NK-92 treated with Interleukin-12 subunit alpha and Interleukin-12 subunit beta, amount 100 ng/mL, for 24 hours (cell line): ENCODE measurements at places on chromosomes 5 and 9.

GRCh38 chr5:7606840-7607465 is 211.0 kb downstream of the ADCY2 start:
- DNase-seq = no peak

- no peak for DNase-seq
These were observed 138.9 kb upstream of the SGCD start for GRCh38 chr5:156188016-156188415.

- DNase-seq = no peak
These were observed 460.7 kb upstream of the MEF2C start for GRCh38 chr5:89343666-89344065.

GRCh38 chr9:96137671-96138429 is 164.1 kb downstream of the HSD17B3 start:
- no peak for DNase-seq

- DNase-seq = no peak
These were observed 1052.0 kb downstream of the TAF11L14 start for GRCh38 chr5:18686253-18686652.

- DNase-seq = no peak
These were observed 8.7 kb downstream of the HMGCS1 start for GRCh38 chr5:43304525-43304924.

GRCh38 chr5:1118231-1118698 is 6.4 kb upstream of the SLC12A7 start:
- no peak for DNase-seq

- no peak for DNase-seq
These were observed 15.3 kb downstream of the ABLIM3 start for GRCh38 chr5:149156435-149157083.

DNA sequence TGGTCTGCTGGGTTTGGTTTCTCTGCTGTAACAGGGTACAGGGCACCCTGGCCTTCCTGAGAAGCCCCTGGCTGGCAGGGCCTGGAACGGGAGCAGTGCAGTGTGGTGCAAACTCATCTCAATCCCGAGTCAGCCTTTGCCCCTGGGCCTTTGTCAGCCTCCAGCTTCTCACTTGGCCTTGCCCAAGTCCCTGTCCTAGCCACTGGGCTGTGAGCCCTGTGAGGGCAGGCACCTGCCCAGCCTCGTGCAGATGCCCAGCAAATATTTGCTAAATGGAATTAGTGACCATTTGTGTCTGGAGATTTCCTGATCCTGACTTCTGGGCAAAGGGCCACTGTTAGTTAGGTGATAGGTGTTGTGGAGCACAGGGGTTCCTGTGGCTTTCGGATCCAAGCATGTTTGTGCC is 13.0 kb downstream of the RGS3 start:
- DNase-seq = no peak

DNA sequence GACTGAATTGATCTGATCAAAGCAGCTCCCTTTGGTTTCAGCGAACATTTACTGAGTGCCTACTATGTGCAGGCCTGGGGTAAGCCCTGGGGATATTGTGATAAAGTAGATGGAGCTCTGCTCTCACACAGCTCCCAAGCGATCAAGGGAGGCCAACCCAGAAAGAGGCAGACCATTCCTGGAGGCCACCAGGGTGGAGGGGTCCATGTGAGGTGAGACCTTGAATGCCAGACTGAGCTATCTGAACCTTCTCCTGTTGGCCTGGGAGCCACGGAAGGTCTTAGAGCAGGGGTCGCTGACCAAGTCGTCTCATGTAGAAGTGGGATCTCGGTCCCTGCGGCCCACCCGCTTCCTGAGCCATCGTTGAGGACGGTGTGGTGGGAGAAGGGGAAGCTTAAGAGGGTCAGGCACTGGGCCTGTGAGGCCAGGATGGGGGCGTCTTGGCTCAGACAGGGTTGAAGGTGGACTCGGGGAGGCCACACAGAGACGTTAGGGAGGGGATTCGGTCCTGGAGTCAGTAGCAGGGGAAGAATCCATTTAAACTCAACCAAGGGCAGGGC is 62.2 kb upstream of the IL17B start:
- DNase-seq = no peak

DNA sequence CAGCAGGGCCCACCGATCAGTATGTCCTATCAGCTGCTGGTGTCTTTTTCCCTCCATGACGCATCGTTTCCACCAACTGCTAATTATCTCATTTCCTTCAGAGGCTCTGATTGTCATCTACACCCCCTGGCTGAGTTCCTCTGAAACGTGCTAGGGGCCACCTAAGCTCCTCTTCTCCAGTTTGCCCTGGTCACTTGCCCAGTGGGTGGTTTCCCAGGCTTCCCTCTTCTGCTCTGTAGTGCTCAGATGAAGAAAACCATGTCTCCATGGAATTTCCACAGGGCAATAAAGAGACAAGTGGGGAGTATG is 65.3 kb downstream of the TSTD2 start:
- no peak for DNase-seq

DNA sequence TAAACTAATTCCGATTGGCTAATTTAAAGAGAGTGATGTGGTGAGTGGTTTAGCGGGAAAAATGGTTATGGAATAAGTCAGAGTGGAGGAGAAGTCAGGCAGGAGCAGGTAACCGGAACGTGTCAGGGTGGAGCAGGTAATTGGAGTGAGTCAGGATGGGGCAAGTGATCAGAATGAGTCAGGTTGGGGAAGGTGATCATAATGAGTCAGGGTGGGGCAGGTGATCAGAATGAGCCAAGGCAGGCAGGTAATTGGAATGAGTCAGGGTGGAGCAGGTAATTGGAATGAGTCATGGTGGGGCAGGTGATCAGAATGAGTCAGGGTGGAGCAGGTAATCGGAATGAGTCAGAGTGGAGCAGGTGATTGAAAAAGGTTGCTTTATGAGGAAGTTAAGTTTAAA is 101.4 kb downstream of the TMEM167A start:
- DNase-seq = no peak

DNA sequence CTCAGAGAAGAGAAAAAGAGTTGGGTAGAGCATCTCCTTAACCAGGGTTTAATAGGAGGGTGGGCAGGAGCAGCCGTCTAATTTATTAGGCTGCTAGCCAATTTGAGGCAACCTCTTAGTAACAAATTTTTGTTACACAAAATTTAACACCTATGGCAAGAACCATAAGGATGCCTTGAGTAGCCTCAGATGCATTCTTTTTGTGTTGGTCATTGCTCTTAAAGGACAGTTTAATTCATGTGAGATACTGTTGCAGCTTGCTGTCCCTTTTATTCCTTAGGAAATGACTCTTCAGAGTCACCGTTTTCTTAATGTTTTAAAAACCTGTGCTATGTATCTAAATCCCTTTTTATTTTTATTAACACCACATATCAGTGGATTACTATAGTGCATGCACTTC is 255.1 kb downstream of the MAST4 start:
- DNase-seq = no peak

GRCh38 chr5:88681211-88681803 is 201.7 kb downstream of the MEF2C start:
- no peak for DNase-seq

GRCh38 chr9:79745752-79746336 is 174.1 kb downstream of the TLE4 start:
- DNase-seq = no peak

- DNase-seq = no peak
These were observed 6.6 kb downstream of the PLK2 start for GRCh38 chr5:58453306-58453705.

DNA sequence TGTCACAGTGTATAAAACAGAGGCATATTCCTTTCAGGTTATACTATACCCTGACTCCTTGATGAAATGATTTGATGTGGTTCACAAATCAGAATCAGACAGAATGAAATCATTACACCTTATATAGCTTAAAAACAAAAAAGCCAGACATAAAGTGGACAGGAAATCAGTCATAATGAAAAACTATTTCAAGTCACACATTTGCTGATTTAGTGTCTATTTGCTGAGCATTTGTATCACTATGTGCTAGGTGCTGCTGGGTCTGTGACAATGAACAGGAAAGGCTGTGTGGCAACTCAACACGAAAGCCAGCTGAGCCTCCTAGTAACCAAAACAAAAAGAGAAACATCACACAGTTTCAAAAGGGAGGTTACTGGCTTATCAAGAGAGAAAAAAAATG is 194.0 kb downstream of the EFNA5 start:
- peak; percentile 51 for DNase-seq

GRCh38 chr9:97515662-97516061 is 14.2 kb downstream of the TMOD1 start:
- DNase-seq = no peak

DNA sequence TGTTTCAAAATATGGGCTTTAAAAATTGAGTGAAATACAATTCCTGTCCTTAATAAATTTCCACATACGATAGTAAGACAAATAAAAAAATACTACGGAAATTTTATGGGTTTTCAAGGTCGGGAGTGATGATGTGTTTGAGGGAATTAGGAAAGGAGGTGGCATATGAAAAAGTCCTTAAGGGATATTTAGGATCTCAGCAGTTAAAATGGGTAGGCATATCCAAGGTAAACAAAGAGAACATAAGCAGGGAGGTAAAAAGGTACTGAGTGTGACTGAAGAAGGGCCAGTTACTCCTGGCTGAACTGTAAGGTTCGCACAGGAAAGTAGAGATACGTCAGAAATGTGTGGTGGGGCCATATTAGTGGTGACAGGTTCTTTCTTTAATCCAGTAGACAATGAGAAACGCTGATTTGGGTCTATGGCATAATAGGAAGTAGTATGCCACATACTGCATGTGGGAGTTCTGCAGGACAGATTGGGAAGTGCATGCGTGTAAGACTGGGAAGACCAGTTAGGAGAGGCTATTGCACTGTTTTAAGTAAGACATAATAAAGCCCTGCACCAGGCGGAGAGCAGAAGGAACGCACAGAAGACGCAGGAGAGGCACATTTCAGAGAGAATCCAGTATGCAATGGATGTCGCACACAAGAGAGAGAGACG is 937 bp upstream of the HMGCR start:
- no peak for DNase-seq

DNA sequence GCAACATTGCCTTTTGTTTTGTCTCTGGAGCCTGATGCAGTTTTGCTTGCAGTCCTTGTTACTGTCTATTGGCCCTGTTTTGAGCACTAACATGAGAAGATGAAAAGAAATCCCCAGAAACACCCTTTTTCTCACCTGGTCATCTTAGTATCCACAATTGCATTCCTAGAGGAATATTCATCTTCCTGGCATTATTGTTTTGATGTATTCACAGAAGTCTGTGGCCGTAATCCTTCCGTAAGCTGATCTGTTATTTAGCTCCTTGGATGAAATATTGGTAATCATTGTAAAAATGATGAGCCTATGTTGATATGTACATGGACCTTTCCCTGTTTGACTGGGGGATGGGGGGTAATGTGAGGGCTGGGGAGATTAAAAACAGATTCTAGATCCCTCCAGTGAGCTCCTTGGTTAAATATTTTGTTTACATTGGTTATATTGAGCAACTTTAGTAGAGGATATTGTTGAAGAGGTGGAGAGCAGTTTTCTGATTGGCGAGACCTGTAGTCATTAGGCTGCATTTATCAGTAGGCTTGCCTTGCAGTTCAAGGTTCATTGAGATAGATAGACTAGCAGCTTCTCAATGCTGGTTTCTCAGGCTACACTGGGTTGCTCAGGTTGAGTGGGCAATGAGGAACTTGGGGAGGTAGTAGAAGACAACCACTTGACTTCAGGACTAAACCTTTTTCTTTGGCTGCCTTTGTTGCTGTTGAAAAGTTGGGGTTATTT is 117.5 kb downstream of the MACIR start:
- DNase-seq = no peak

GRCh38 chr9:95111716-95112115 is 205.8 kb downstream of the FANCC start:
- DNase-seq = no peak

GRCh38 chr9:127899128-127899943 is at the start of gene ST6GALNAC6:
Gene ST6GALNAC6, minus strand, starts transcription at chr9:127899603. Its CDS starts 1,622 bp downstream, at chr9:127897981.
- peak; percentile 21 for DNase-seq

DNA sequence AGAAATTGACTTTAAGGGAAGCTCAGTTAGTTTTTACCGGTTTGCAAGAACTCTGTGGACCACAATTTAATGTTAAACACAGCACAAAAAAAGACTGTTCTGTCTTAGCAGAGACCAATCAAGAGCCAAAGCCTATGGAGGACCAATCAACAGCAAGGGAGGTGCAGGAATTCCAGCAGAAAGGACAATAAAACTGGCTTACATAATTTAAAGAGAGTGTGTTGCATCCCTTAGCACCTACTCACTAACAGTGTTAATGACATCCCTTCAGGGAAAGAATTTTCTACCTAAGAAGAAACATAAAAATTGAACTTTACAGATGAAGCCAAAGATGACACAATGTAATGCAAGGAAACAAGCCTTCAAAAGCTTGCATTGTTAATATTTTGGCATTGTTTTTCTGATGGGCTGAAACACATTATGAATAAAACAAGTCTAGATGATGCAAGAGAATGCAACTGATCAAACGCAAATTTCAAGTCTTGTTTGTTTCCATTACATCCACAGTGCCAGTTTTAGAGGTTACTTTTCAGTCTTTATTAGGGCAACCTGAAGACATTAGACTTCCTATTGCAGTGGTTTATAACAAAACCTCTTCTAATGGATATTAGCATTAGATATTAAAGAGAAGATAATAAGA is 111.3 kb upstream of the FST start:
- no peak for DNase-seq

- no peak for DNase-seq
These were observed 208.8 kb downstream of the KIF4B start for GRCh38 chr5:155222393-155222792.

DNA sequence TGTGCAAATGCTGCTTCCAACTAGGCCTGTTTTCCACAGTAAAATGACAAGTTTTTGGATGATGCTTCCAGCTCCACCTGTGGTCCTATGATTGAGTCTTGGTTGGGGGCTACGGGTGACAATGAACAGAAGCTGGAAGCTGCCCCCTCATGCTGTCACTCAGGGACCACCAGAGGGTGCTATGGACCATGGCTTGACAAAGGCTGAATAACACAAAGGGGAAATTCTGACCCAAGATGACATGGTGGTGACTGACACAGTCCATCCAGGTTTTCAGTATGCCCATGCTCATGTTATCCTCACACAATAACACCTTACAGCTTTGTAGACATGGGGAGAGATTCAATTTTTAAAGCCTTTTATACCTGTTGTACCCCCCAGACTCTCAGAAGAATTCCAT is 23.9 kb upstream of the SAP30L start:
- peak; percentile 4 for DNase-seq

DNA sequence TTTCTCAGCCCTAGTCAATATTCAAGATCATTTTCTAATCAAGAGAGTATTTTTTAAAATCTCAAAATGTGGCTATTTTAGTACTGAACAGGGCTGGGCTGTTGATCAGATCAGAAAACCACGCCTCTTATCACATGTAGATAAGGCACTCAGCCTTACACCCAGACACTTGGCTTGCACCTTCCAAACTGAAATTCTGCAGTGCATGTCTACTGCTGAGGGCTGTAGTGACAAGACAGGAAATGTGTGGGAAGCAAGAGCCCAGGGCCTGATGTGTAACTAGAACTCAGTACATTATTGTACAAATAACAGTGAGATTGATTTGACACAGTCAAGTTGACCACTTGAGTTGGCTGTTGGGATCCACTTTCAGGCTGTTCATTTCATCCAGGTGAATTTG is 48.6 kb downstream of the UBE2QL1 start:
- no peak for DNase-seq

GRCh38 chr5:35803191-35803651 is 53.5 kb upstream of the IL7R start:
- no peak for DNase-seq

GRCh38 chr9:136448655-136449054 is 9.0 kb upstream of the INPP5E start:
- no peak for DNase-seq

GRCh38 chr5:143557061-143557818 is 153.8 kb upstream of the NR3C1 start:
- DNase-seq = no peak

- no peak for DNase-seq
These were observed 192.4 kb upstream of the KLF4 start for GRCh38 chr9:107681988-107682387.

GRCh38 chr5:110477911-110478310 is 248.6 kb downstream of the TMEM232 start:
- no peak for DNase-seq
